Forelimb muscle (tissue), 1 donor: ENCODE measurements at places on chromosomes 13 and 19.

- DNase-seq = no peak
These were observed at the start of gene OXGR1 for GRCh38 chr13:96994017-96994857. OXGR1 (minus strand) TSS chr13:96994476; CDS start chr13:96987759, 6,717 bp downstream.

GRCh38 chr19:3098515-3099346 is 4.6 kb downstream of the GNA11 start:
- DNase-seq = no peak

GRCh38 chr13:36046672-36047071 is 84.5 kb downstream of the DCLK1 start:
- no peak for DNase-seq

DNA sequence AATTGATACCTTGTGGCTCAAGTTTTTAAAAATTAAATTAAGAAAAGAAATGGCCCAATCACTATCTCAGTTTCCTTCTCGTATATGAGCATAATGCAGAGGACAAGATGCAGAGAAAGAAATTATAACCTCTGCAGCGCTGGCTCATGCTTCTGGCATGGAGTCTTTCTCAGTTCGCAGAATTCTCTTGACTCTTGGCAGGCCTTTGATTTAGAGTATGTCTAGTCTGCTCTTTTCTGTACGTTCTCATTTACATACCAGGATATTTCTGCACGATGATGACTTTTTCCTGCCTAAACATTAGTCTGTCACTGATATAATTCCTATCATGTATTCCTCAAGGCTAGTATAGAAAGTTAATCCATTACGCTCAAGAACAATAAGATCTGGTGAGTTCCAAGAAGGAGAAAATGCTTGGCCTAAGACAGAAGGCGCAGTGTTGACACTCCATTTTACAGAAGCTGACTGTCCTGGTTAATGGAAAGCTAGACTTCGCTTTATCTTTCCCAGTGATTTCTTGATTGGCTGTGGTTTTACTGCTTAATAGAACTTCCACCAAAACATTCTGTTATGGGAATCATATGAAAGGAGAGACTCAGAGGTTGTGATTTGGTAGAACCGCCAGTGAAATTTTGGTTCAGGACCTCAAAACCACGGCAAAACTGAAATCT is 1.7 kb upstream of the SMAD9 start:
- no peak for DNase-seq

GRCh38 chr19:45640849-45641273 is 1.7 kb upstream of the EML2 start:
- no peak for DNase-seq

DNA sequence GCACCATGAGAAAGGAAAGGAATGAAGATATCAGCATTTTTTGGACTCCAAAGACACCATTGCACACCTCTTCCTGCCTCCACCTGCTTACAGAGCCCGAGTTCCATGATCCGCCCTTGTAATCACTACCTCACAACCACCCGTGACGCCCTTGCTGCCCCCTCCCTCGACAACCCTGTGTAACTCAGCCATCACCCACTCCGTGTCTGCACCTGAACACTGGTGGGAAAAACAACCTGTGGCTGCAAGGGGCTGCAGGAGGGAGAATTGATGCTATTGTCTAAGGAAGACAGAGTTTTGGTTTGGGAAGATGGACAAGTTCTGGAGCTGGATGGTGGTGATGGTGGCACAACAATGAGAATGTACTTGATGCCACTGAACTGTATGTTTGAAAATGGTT is 27.0 kb downstream of the ZIC5 start:
- DNase-seq = no peak

DNA sequence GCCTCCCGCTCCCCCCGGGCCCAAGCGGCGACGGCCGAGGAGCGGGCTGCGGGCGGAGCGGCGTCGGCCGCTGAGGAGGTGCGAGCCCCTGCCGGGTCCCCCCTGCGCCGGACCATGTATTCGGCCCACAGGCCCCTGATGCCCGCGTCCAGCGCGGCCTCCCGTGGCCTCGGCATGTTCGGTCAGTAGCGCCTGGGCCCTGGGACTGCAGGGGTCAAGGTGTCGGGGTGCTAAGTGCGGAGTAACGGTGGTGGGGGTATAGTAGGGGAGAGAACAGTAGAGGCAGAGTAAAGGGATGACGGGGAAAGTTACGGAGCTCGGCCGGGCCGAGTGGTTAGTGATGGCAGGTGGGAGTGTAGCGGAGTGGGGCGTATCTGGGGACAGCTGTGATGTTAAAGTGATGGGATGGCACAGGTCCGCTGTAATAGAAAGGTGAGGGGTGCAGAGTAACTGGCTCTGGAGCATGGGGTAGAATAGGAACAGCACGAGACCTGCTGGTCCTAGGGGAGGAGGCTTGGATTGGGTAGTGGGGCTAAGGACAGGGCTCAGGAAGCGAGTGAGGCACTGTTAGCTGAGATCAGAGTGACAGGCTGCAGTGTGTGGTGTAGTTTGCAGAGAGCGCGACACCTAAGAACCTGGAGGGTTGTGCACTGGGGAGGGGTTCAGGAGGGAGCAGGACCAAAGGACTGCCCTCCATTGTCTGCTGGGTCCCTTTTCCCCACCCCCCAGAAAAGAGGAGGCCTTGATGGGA is 15.7 kb downstream of the CIC start:
- no peak for DNase-seq

- no peak for DNase-seq
These were observed 86.3 kb downstream of the URI1 start for GRCh38 chr19:30028118-30028991.

- DNase-seq = no peak
These were observed 714 bp downstream of the HSH2D start for GRCh38 chr19:16144216-16144581.

DNA sequence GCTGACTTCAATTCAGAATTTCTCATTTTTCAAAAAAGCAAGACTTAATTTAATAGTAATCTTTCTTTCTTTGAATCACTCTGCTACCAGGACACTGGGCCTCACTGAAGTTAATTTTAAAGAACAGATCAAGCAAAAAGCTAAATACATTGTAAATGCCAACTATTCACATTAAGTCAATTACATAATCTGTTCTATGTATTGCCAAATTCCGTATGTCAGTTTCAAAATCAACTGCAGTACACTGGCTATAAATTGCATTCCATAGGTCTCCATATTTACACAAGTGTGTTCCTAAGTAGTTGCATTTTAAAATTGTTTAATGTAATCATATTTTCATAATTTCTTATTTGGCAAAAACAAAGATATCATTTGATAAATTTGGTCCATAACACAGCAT is 10.1 kb downstream of the FOXO1 start:
- DNase-seq = no peak

GRCh38 chr13:111480976-111481375 is 160.5 kb downstream of the TEX29 start:
- DNase-seq = no peak

DNA sequence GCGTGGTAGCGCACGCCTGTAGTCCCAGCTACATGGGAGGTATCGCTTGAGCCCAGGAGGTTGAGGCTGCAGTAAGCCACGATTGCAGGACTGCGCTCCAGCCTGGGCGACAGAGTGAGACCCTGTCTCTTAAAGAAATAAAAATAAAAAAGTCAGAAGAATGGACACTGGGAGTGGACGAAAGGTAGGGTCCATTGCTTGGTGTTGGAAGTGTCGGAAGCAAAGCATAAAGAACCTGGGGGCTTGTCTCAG is 392 bp upstream of the ARHGAP33 start:
- DNase-seq = no peak

- no peak for DNase-seq
These were observed 13.0 kb downstream of the FBXL3 start for GRCh38 chr13:77013853-77014542.

- no peak for DNase-seq
These were observed 892 bp downstream of the TRIR start for GRCh38 chr19:12733369-12734214.

GRCh38 chr13:23506071-23506806 is 64.0 kb upstream of the TNFRSF19 start:
- DNase-seq = no peak

DNA sequence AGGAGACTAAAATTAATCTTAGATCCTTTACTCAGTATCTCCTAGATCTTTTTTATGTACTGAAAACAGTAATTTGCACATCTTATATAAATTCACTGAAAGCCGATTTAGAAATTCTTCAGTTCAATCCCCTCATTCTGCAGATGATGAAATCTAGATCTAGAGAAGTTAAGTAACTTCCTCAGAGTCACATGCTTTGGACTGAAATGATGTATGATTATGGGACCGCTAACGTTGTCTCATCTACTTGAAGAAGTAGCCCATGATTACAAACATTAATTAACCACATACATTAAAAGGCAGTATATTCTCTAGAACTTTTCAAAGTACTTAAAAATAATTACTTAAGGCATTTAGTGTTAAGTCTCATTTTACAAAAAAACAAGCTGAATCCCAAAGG is 37.8 kb downstream of the ELF1 start:
- no peak for DNase-seq

GRCh38 chr13:74280093-74280794 is 146.0 kb upstream of the KLF12 start:
- DNase-seq = no peak

DNA sequence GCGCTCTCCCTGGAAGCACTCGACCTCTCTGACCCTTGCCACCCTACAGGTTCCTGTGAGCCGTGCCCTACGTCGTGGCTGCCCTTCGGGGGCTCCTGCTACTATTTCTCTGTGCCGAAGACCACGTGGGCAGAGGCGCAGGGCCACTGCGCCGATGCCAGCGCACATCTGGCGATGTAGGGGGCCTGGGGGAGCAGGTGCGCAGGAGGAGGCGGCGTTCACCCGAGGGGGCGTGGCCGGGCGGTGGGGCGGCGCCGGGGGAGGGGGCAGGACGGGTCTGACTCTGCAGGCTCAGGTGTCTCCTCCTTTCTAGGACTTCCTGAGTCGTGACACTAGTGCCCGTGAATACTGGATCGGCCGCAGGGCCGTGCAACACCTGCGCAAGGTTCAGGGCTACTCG is 26.4 kb downstream of the CLEC4M start:
- DNase-seq = no peak

GRCh38 chr13:58666331-58666730 is 1034.8 kb downstream of the PCDH17 start:
- peak; percentile 60 for DNase-seq

- DNase-seq = no peak
These were observed 343.7 kb downstream of the SPRY2 start for GRCh38 chr13:79997244-79997643.

GRCh38 chr13:95248953-95249352 is 52.3 kb downstream of the ABCC4 start:
- no peak for DNase-seq

GRCh38 chr13:27370305-27370872 is 54.0 kb upstream of the GTF3A start:
- no peak for DNase-seq

GRCh38 chr13:110600980-110601379 is 14.4 kb upstream of the NAXD start:
- DNase-seq = no peak

DNA sequence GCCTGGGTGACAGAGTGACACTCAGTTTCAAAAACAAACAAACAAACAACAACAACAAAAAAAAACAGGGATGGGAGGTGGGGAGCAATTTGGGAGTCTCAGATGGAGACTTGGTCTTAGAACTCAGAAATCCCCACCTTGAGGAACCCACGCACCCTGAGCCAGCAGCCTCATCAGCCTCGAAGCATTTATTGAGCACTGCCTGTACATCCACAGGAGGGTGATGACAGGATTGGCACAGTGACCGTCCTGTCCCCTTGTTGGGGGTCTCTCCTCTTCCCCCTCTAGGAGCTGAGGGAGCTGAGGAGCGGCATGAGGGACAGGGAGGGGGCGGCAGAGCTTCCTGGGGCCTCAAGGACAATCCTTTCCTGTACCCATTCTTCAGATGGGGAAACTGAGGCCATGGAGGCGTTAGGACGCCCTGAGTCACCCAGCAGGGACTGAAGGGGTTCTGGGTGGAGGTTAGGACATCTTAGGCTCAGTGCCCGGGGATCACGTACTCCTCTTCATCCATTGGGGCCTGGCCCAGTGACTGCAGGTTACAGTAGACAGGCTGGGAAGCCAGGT is 5.6 kb downstream of the GDF15 start:
- DNase-seq = no peak

- no peak for DNase-seq
These were observed 673.8 kb downstream of the PCDH9 start for GRCh38 chr13:66556306-66556705.

- DNase-seq = no peak
These were observed 346.0 kb downstream of the KCNRG start for GRCh38 chr13:50361282-50361681.

- no peak for DNase-seq
These were observed 36.3 kb upstream of the RCBTB2 start for GRCh38 chr13:48569104-48569666.

DNA sequence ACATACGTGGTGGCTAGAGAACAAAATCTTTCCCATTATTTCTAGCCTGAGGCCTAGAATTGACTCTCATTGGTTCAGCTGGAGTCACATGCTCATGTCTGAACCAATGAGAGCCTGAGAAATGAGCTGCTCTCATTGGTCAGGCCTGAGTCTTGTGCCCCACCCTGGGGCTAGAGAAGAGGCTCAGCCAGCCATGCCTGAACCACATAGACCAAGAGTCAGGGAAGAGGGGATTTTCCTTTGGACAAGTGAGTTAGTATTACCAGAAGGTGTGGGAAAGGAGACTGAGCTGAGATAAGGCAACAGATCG is 6.9 kb downstream of the FXYD5 start:
- no peak for DNase-seq

- DNase-seq = no peak
These were observed 576.9 kb downstream of the IRS2 start for GRCh38 chr13:109209526-109209925.

DNA sequence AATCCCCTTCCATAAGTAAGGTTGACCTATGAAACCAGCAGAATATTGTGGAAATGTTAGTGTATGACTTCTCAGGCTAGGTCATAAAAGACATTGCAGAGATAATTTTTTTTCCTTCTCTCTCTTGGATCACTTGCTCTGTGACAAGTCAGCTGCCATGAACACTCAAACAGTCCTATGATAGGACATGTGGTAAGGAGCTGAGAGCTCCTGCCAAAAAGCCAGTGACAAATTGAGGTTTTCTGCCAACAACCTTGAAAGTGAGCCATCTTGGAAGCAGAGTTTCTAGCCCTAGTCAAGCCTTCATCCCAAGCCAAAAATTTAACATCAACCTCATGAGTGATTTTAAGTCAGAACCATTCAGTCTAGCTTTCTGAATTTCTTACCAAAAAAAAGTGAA is 270.9 kb upstream of the NBEA start:
- DNase-seq = peak; percentile 41

GRCh38 chr13:31512331-31512730 is 227.0 kb upstream of the RXFP2 start:
- DNase-seq = no peak

- no peak for DNase-seq
These were observed 147.5 kb upstream of the OBI1 start for GRCh38 chr13:78806457-78806856.

- DNase-seq = no peak
These were observed 250.5 kb downstream of the TEX29 start for GRCh38 chr13:111570911-111571310.

DNA sequence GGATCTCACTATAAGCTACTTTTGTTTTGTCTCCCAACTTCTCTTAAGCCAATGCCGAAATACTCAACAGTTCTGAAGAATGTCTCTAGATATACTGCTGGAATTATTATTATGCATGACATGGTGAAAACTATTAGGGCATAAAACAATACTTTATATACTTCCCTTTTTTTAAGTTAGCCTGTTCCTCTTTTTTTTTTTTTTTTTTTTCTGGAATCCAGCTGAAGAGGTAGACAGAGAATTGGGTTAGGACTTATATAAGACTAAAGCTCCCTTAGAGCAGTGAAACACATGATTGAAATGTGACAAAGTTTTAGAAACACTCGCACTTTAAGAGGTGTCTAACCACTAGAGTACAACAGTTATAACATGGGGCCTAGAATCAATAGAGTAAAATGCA is 850.9 kb upstream of the PCDH9 start:
- no peak for DNase-seq
